ENCODE measurements at places on chromosomes 12 and 14.
A peak's percentile ranks its signal among the peaks of the same experiment; 100 is the strongest.

DNA sequence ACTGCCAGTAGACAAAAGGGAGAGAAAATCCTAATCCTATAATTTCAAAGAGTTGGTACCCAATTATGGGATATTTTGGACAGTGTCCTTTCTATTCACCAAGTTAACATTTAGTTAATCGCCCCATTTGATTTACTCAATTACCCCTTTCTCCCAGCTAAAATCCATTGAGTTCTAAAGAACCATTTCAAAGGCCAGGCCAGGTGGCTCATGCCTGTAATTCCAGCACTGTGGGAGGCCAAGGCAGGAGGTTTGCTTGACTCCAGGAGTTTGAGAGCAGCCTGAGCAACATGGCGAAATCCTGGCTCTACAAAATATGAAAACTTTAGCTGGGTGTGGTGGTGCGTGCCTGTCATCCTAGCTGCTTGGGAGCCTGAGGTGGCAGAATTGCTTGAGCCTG, 5.5 kb upstream of the GPR19 start:
- no peak for DNase-seq
- H3K36me3 ChIP-seq: no peaks in the 10 kb centered on the region
- no peak overlapping the region for H3K27ac ChIP-seq
- H3K4me1 ChIP-seq: peaks cover 2% of the 10 kb centered on the region
- no peaks in the 10 kb centered on the region for H3K27me3 ChIP-seq
- H3K4me3 ChIP-seq: no peak overlapping the region

- H3K27ac ChIP-seq: no peak overlapping the region
- H3K36me3 ChIP-seq: no peaks in the 10 kb centered on the region
- H3K4me3 ChIP-seq: no peak overlapping the region
- H3K27me3 ChIP-seq: no peaks in the 10 kb centered on the region
Observed at GRCh38 chr12:46692606-46693005, 133.2 kb downstream of the SLC38A4 start.

- peak within 1 kb of the TSS; percentile 44 for H3K27ac ChIP-seq
- H3K36me3 ChIP-seq: no peaks in the 10 kb centered on the region
- H3K4me1 ChIP-seq: peaks cover 10% of the 10 kb centered on the region
- peak within 1 kb of the TSS; percentile 68 for H3K4me3 ChIP-seq
- peak; percentile 70 for DNase-seq
- H3K27me3 ChIP-seq: no peaks in the 10 kb centered on the region
Observed at GRCh38 chr12:130838951-130839769, at the start of gene STX2. Gene STX2, minus strand, starts transcription at chr12:130839250. Its CDS starts 151 bp downstream, at chr12:130839099.

DNA sequence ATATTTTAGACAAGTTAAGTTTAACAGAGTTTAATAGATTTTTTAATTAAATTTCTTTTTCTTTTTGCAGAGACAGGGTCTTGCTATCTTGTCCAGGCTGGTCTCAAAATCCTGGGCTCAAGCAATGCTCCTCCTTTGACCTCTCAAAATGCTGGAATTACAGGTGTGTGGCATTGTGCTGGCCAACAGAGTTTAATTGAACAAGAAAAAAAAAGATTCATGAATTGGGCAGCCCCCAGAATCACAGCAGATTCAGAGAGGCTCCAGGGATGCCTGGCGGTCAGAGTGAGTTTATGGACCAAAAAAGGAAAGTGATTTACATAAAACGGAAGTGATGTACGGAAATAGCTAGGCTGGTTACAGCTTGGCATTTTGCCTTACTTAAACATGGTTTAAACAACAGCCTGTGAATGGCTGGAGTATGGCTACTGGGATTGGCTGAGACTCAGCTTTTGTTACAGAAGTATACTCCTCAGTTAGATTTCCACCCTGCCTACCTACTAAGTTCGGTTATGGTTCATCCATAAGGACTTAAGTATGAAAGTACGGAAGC, 14.5 kb upstream of the TESPA1 start:
- H3K4me3 ChIP-seq: no peak overlapping the region
- no peak for DNase-seq
- no peaks in the 10 kb centered on the region for H3K4me1 ChIP-seq
- no peak overlapping the region for H3K27ac ChIP-seq
- H3K27me3 ChIP-seq: no peaks in the 10 kb centered on the region

GRCh38 chr12:75683220-75683619, 171.8 kb upstream of the KRR1 start:
- no peak for DNase-seq
- no peak overlapping the region for H3K27ac ChIP-seq
- H3K4me3 ChIP-seq: no peak overlapping the region
- no peaks in the 10 kb centered on the region for H3K27me3 ChIP-seq
- H3K4me1 ChIP-seq: peaks cover 12% of the 10 kb centered on the region

DNA sequence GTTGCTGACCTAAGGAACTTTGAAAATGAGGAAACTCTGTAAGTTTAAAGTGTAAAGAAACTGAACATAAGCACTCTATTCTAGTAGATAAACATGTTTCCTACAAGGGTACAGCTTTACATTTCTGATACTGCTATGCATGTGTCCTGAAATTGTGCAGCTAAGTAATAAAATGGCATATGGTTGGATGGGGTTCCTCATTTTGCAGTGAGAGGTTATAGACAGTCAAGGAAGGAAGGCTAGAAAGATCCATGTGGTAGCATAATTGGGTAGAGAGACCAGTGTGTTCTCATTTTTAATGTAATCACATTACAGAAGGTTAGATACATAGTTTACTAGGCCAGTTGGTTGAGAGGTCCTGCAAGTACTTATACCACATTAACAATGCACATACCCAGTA, 477.0 kb downstream of the TMEM121 start:
- H3K27me3 ChIP-seq: no peaks in the 10 kb centered on the region
- H3K4me3 ChIP-seq: no peak overlapping the region
- DNase-seq: no peak

GRCh38 chr14:69261761-69262331, 1.9 kb downstream of the GALNT16 start:
- no peak for DNase-seq
- no peak overlapping the region for H3K27ac ChIP-seq

DNA sequence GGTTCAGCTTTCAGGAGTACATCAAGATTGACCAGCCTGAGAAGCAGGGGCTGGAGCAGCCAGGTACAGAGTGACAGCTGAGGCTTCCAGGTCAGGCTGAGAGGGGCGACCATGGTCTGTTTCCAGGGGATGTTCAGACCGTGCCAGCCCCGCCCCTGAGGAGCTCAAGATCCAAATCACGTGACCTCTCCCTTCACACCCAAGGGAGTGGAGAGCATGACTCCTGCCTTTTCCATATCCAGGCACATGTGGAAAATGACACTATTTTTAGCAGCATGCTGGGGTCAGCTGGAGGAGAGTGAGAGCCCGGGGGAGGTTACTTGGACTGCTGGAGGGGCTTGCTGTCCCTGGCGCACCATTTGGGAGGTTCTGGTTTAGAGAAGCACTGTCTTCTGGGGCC, 92.7 kb downstream of the B4GALNT3 start:
- H3K36me3 ChIP-seq: no peaks in the 10 kb centered on the region
- H3K27me3 ChIP-seq: peaks cover 13% of the 10 kb centered on the region
- no peak for DNase-seq
- H3K27ac ChIP-seq: no peak overlapping the region
- no peaks in the 10 kb centered on the region for H3K4me1 ChIP-seq

- H3K27ac ChIP-seq: no peak overlapping the region
- DNase-seq: peak; percentile 14
- H3K36me3 ChIP-seq: no peaks in the 10 kb centered on the region
- no peaks in the 10 kb centered on the region for H3K27me3 ChIP-seq
- H3K4me3 ChIP-seq: no peak overlapping the region
- H3K4me1 ChIP-seq: no peaks in the 10 kb centered on the region
Observed at GRCh38 chr12:29655861-29656260, 127.9 kb downstream of the TMTC1 start.

GRCh38 chr12:96104566-96104965, 69.2 kb upstream of the LTA4H start:
- no peaks in the 10 kb centered on the region for H3K27me3 ChIP-seq
- no peak for DNase-seq
- no peaks in the 10 kb centered on the region for H3K36me3 ChIP-seq
- no peak overlapping the region for H3K27ac ChIP-seq

DNA sequence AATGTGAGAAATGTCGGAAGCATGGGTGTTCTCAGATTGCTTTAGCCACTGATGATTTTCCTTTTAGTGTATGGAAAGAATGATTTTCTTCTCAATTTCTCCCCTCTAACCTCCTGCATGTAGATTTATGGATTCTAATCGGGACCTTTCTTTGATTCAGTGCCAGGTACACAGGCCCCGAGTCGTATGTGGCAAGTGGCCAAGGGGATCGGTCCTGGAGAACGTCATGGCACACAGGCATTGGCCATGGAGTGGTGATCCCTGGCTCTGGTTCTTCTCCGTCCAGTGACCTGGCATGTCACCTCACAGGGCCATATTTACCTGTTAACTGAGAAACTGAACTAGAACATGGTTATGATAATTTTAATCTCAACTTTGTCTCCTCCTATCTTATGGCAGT, 58.1 kb downstream of the ETV6 start:
- no peak overlapping the region for H3K27ac ChIP-seq
- H3K27me3 ChIP-seq: no peaks in the 10 kb centered on the region
- H3K36me3 ChIP-seq: no peaks in the 10 kb centered on the region
- H3K4me1 ChIP-seq: no peaks in the 10 kb centered on the region
- no peak overlapping the region for H3K4me3 ChIP-seq
- DNase-seq: no peak

DNA sequence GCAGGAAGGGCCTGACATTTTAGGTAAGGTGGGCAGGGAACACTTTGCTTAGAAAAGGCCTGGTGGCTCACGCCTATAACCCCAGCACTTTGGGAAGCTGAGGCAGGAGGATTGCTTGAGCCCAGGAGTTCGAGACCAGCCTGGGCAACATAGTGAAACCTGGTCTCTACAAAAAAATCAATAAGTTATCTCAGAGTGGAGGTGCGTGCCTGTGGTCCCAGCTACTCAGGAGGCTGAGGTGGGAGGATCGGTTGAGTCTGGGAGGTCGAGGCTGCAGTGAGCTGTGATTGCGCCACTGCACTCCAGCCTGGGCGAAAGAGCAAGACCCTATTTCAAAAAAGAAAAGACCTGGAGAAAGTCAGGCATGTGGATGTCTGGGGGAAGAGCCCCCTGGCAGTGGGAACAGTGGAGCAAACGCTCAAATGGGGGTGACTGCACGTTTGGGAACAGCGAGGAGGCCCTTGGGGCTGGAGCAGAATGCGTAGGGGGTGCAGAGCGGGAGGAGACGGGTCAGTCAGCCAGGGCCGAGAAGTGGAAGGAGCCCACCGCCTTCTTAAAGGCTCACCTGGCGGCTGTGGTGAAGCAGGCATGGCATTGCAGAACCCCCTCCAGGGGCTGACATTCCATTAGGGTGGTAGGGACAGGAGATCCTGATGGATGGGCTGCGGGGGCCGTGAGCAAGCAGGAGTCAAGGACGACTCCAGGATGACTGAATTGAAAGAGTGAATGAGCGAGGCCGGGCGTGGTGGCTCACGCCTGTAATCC, 6.2 kb upstream of the KIF26A start:
- no peak overlapping the region for H3K27ac ChIP-seq
- H3K27me3 ChIP-seq: peaks cover 15% of the 10 kb centered on the region
- no peak overlapping the region for H3K4me3 ChIP-seq
- no peaks in the 10 kb centered on the region for H3K4me1 ChIP-seq

- H3K27ac ChIP-seq: no peak overlapping the region
- H3K27me3 ChIP-seq: no peaks in the 10 kb centered on the region
- H3K4me1 ChIP-seq: peaks cover 4% of the 10 kb centered on the region
- no peak overlapping the region for H3K4me3 ChIP-seq
Observed at GRCh38 chr14:23543403-23543802, 8.2 kb downstream of the ZFHX2 start.

- H3K4me3 ChIP-seq: no peak overlapping the region
- H3K4me1 ChIP-seq: no peaks in the 10 kb centered on the region
- DNase-seq: no peak
- no peaks in the 10 kb centered on the region for H3K36me3 ChIP-seq
- no peaks in the 10 kb centered on the region for H3K27me3 ChIP-seq
Observed at GRCh38 chr12:99249543-99249942, 398.0 kb upstream of the GARIN6 start.

DNA sequence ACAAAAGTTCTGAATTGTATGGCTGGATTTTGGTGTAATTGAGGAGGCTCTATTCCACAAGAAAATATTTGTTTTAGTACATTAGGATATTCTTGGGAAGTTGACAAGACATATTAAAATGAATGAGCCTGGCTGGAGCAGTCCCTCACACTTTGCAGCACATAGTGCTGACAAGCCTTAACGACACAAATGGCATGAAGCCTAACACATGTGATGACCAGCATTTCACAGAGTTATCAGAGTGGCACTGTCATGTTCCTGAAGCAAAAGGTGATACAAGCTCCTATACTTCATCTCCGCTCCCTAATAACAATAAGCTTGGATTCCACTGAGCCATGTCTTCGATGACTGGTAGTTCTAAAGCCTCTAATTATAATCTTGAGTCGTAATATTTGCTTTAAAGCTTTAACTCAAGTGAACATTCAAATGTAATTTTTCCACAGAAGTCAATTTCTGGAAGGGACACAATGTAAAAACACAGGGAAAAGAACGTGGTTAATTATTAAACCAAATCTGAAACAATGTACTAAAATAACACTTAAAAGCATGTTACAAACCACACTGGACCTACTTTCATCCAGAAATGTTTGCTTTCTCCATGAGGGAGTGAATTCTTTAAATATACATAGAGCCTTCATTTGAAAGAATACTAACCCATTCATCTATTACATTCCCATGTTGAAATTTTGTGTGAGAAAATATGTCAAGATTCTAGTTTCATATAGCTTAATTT, 49.6 kb downstream of the GRIP1 start:
- H3K36me3 ChIP-seq: no peaks in the 10 kb centered on the region
- H3K4me3 ChIP-seq: no peak overlapping the region
- H3K27ac ChIP-seq: no peak overlapping the region
- H3K27me3 ChIP-seq: peaks cover 4% of the 10 kb centered on the region
- no peak for DNase-seq
- no peaks in the 10 kb centered on the region for H3K4me1 ChIP-seq

GRCh38 chr12:75020068-75020557, 189.5 kb downstream of the KCNC2 start:
- H3K27me3 ChIP-seq: no peaks in the 10 kb centered on the region
- H3K4me1 ChIP-seq: no peaks in the 10 kb centered on the region
- DNase-seq: peak; percentile 1

DNA sequence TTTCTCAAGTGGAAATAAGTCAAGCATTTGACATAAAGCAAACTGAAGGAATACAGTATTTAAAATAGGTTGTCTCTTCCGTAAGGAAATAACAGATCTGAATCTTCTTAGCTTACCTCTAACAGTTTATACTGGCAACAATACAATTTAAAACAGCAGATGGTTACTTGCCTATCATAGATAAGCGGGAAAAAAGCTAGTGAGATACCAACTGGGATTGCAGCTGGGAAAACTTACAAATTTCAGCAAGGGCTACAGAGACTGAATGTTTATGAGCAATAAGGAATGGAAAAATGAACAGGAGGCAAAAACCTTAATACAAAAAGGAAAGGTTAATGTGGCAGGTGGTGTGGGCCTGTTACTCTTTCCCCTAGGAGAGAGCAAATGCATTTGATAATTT, 220.0 kb downstream of the RASSF9 start:
- H3K4me3 ChIP-seq: no peak overlapping the region
- H3K36me3 ChIP-seq: no peaks in the 10 kb centered on the region
- no peak for DNase-seq
- H3K4me1 ChIP-seq: no peaks in the 10 kb centered on the region
- no peak overlapping the region for H3K27ac ChIP-seq

DNA sequence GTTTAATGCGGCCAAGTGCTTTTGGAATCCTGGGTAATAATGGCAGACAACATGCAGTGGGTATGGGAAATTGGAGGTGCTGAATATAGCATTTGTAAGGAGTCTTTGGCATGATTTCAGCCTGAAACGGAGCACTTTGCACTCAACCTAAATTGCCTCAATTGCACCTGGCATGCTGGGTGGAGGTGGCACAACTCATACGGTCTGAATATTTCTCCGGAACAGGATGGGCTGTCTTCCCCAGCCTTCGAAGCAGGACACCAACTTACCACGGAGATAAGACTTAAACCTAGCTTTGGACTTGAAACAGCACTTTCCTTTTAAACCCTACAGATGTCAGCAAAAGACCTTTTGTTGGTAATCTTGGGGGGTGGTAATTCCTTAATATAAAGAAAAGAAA, 153.7 kb upstream of the SRRM4 start:
- H3K36me3 ChIP-seq: no peaks in the 10 kb centered on the region
- DNase-seq: no peak
